Activated T-cell treated with anti-CD3 and anti-CD28 coated beads, Interleukin-2, amount 50 U/mL, for 24 hours (primary cell): ENCODE measurements at places on chromosomes 16 and 17.

- no peak for DNase-seq
Observed at GRCh38 chr17:66006654-66007053, 185.3 kb downstream of the CEP112 start.

GRCh38 chr17:27315796-27316465 lies 22.0 kb downstream of the WSB1 start:
- DNase-seq, result no peak

DNA sequence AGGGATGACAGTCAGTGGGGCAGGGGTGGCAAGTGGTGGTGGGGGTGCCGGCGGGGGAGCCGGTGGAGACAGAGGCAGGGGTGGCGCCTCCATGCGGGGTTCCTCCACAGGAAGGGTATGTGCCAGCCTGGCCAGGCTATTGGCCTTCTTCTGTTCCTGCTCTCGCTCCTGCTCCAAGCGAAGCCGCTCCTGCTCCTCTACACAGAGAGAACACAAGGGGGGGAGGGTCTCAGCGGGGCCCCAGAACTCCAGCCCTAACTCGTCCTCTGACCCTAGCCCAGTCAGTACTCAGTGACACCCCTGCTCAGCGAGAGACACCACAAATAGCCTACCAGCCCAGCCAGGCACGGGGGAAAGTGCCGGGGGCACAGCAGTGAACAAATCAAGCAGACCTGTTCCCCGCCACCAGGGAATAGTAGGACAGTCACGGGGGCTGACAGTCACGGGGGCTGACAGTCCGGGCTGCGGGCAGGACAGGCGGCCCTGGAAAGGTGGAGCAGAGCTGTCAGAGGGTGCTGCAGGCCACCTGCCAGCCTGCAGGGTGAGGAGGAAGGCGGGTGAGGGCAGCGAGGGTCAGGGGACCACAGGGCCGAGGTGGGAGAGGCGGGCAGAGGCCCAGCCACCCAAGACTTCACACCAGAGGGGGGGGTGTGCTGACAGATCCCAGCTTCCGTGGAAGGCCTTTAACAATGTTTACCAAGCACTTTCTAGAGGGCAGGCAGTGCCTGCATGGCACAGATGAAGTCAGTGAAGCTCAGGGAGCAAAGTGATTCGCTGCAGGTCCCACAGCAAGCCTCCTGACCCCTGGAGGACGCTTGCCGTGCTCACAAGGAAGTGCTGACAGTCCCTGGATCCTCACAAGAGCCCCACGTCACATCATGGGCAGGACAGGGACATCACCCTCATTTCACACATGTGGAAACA lies 5.3 kb downstream of the MNT start:
- no peak for DNase-seq

- DNase-seq, result no peak
Observed at GRCh38 chr17:81701288-81702071, 1.7 kb upstream of the MRPL12 start.

DNA sequence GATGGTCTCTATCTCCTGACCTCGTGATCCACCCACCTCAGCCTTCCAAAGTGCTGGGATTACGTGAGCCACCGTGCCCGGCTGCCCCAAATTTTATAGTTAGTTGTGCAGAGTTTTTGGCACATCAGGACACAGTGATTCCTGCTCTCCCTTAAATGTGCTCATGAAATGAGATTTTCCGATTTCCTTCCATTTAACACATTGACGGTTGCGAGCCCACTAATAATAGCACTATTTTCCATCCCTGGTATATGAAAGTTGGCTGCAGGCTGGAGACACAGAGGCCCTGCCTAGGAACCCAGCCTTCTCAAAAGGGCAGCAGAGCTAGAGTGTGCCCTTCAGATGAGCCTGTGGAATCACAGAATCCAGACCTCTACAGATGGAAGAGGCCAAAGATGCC lies 17.4 kb upstream of the MYH10 start:
- no peak for DNase-seq

DNA sequence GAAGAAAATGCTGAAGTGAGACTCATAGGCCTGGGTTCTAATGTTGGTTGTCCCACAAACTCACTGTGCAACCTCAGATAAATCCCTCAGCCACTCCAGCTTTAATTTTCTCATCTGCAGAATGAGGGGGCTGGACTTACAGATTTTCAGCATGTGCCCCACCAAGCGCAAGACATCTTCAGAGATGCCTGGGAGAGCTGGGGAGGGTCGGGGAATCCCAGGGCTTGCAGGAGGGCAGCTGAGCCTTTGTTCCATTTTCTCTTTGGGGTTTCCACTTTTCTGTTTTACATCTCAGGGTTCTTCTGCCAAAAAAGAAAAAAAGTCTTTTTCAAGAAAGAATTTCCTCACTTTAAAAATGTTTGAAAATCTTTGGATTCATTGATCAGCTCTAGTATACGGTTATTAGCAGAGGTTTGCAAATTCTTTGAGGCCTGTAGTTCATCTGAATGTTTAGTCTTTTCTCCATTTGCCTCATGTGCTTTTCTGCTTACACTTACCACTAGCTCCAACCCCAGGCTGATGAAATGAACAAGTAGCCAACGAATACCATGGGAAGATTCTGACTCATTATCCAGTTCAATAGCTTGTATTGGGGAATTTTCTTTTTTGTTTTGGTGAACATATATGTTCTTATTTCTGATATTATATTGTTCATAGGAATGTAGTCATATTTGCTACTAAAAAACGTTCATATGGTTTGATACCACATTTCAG lies 56.4 kb downstream of the CHD9 start:
- no peak for DNase-seq

- DNase-seq, result no peak
Observed at GRCh38 chr17:75539967-75540729, 14.7 kb downstream of the LLGL2 start.

- DNase-seq, result no peak
Observed at GRCh38 chr17:57944908-57945307, 10.3 kb downstream of the CUEDC1 start.

DNA sequence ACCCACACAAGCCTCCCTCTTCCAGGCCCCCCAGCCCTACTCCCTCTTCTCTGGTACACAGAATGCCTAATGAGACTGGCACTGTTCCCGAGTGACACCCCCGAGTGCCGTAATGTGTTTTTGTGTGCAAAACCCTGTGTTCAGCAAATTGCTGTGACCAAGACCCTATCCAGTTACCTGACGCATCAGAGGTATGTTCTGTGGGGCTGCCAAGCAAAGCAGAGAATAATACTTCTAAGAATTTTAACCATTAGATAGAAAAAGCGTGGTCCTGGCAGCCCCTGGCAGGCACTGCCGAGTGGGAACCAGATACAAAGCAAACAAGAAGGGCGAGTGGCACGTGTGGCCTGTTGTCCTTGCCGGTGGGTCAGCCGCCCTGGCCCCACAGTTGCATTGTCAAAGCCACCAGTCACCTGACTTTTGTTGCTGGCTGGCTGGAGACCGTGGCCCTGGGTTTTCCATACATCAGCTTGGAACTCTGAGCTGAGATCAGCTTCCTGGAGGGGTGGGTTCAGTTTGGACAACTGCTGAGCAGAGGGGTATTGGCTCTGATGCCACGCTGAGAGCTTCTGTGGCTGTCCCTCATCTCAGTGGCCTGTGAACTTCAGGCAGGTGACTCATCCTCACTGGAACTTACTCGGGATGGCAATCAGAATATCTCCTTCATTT lies 69.1 kb upstream of the BRD7 start:
- no peak for DNase-seq

DNA sequence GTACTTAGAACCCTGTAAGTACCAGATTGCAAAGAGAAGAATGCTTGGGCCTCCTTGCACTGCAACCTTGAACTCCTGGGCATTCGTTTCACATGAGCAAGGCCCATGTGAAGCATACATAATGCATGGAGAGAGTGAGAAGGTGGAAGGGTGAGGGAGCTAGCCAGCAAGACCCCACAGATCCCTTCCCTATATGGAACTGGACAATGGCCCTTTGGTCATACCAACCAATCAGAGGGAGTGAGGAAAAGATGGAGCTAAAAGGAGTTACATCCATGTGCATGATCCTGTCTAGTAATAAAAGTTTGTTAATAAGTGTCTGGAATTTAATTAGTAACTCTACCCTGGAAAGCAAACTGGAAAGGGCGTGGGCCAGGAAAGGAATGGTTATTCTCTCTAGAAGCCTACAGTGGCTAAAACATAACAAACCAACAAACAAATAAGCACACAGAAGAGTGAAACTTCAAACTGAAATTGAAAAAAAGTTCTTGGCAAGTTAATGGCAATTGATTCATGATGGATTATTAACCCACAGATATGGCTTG lies 29.6 kb downstream of the DNAH3 start:
- no peak for DNase-seq

GRCh38 chr17:82603981-82604448 lies 44.2 kb downstream of the WDR45B start:
- no peak for DNase-seq

- no peak for DNase-seq
Observed at GRCh38 chr16:73032541-73033270, 15.2 kb downstream of the ZFHX3 start.

DNA sequence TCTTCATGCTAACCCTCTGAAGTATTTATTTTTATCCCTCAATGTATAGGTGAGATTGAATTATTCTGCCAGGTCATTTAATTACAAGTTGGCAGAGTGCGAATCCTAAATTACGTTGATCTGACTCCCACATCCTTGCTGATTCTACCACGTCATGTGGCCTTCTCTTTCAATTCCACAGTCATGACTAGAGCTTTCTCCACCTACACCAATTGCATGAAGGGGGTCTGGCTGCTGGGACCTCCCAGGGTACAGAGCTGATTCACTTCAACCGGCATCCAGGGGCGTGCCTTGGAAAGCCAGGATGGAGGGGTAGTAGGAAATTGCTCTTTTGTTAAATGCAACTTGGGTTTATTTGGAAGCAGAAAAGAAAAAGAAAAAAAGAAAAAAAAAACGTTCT lies 41.1 kb upstream of the CDH13 start:
- DNase-seq, result no peak

DNA sequence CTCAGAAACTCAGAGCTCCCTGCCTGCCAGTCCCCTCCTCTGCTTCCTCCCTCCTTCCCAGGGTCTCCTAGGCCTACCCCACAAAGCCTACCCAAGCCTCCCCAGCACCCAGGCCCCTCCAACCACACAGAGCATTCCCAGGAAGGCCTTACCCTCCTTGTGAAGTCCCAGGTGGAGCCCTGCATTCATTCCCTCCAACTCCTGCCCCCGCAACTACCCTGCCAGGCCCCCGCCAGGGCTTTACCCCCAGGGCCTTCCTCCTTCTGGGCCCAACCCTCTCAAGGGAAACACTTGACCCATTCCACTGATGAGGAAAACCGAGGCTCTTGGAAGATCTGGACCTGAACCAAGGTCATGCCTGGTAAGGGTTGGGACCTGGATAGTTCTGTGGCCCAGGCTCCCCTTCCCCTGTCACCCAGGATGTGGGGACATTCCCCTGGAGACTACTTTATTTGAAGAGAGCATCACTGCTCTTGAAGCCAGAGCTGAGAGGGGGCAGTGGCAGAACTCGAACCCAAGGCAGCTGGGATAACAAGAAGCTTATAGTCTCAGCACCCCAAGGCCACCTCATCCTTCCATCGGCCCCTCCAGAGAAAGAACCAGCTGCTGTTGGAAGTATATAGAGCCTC lies 12.5 kb downstream of the PLLP start:
- no peak for DNase-seq

DNA sequence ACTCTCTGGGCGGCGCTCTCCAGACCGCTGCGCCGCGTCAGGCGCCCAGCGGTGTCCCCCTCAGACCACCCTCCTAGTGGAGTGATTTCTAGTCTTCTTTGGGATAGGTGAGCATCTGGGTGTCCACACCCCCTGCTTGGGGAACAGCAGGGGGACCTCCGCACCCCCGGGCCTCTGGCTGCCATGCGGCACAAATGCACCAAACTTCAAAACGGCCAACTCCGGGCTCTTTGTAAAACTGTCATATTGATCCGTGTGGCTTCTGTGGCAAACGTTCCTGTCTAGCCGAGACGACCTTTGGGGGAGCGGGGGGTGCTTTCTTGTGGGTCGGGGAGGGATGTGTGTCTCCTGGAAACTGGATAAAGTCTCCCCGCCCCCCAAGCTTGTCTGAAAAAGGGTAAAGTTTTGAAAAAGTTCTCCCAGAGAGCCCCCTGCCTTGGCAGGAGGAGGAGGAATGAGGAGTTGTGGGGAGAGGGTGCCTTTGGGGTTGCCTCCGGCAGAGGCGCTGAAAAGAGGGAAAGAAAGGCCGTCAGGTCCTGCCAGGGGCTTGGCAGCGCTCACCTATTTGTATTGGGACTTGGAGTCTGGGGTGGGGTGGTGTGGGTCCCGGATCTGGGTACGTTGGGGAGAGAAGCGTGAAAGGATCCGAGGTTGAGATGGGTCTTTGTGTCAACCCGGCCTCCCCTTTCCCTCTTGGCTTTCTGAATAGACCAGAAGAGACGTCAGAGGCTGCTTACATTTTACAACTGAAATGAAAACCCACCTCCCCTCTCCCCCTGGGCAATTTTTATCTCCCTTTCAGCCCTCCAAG lies 2.2 kb upstream of the CHD3 start:
- peak; percentile 72 for DNase-seq

DNA sequence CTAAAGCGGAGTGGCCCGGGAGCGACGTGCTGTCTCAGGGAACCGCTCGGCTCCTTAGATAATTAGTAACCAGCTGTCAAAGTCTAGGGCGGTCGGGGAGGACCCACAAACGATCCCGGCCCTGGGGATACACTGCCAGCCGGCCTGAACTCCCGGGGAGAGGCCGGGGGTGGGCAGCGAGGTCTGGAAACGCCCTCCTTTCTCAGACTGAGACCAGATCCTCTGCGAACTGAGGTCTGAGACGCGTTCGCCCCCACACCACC lies 1.3 kb downstream of the HNF1B start:
- peak; percentile 41 for DNase-seq

- no peak for DNase-seq
Observed at GRCh38 chr17:75889454-75889853, 7.3 kb downstream of the TRIM65 start.

GRCh38 chr17:73029991-73030390 lies 62.5 kb downstream of the SLC39A11 start:
- no peak for DNase-seq

DNA sequence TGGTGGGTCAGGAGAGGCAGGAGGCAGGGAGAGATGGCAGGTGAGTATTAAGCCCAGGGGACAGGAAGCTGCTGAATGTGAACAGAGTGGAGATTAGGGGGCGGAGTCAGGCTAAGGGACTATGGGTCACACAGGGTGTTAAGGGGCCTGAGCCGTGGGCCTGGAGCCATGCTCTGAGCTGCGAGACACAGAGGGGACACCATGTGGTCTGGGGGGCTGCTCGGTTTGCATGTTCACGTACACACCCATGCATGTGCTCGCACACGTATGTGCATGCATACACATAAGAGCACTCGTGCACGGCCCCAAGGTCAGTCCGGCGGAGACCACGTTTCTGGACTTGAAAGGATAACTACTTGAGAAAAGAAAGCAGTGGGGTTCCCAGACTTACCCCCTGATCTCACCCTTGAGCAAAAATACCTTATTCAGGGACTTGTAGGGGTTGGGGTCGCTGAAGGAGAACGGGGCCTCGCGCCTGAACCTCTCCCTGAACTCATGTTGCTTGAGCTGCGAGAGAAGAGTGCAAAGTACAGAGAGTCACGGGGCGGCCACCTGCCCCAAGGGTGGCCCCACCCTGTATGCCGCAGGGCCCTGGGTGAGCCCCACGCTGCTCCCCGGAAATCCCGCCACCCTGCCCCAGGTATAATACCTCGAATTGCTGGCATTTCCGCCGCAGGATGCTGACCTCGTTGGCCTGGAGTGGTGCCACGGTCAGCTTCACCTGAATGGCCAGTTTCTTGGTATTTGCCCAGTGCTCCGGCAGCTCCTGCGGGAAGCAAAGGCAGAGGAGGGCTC lies 50.8 kb downstream of the DNAH17 start:
- no peak for DNase-seq

- peak; percentile 53 for DNase-seq
Observed at GRCh38 chr17:68437979-68438822, 19.1 kb downstream of the WIPI1 start.

- peak; percentile 60 for DNase-seq
Observed at GRCh38 chr16:84547546-84548061, 43.1 kb upstream of the MEAK7 start.

- DNase-seq, result no peak
Observed at GRCh38 chr17:18331879-18332278, 16.8 kb downstream of the SMCR8 start.
